SHP77 treated with DMSO at 0.1 percent for 48 hours (cell line): ENCODE measurements at places on chromosomes 2 and 18.

GRCh38 chr2:144515696-144516410 is 4.1 kb downstream of the ZEB2 start:
- DNase-seq: no peak

DNA sequence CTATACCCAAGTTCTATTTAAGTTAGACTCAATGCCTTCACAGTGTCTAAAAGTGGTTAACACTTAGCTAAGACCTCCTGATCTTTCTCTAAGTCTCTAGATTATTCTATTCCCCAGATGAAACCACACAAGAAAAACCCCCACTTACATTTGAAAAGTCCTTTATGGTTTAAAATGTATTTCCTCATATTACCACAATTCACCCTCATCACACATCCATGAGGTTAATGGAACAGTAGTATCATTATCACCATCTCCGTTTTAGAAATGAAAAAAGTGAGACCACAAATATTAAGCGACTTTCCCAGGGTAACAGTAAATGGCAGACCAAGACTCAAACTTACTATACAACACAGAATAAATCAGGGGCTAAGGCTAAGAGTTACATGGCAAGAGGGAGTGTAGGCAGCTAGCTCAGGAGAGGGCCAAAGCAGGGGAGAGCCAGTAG is 28.6 kb downstream of the EPG5 start:
- DNase-seq: no peak

DNA sequence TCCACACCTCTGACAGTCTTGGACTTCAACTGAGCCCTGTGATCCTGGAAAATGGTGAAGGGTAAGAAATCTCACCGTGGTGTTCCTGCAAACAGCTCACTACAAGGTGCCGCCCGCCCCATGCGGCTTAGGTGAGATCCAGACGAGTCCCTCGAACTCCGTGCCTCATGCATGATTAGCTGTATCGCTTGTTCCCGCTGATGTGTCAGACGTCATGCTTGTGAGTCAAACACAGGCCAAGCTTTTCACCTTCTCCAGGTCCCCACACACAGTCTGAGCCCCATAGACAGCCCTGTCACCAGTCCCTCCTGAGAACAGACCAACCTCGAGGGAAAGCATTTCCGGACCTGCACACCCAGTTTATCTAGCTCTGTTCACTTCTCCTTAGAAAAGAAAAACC is 740.5 kb downstream of the GALR1 start:
- no peak for DNase-seq

DNA sequence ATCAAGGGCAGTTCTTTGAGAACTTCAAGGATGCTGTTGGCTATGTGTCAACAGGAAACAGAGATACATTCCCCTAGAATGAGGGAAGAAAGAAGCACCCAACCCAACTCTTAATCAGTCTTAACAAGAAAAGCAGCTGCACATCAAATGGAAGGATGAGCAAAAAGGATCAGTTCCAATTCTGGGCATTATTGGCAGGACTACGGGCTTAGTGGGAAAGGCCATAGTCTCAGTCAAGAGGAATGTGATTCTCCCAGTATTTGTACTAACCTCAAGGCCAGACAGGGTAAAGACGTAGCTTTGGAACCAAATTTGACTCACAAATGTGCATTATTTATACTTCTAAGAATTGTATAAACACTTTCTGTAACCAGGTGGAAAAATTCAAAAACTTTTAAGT is 18.2 kb downstream of the BMP10 start:
- DNase-seq: no peak

- no peak for DNase-seq
Observed at GRCh38 chr2:219868635-219869034, 241.2 kb downstream of the SLC4A3 start.

GRCh38 chr2:219688560-219689445 is 61.4 kb downstream of the SLC4A3 start:
- no peak for DNase-seq

DNA sequence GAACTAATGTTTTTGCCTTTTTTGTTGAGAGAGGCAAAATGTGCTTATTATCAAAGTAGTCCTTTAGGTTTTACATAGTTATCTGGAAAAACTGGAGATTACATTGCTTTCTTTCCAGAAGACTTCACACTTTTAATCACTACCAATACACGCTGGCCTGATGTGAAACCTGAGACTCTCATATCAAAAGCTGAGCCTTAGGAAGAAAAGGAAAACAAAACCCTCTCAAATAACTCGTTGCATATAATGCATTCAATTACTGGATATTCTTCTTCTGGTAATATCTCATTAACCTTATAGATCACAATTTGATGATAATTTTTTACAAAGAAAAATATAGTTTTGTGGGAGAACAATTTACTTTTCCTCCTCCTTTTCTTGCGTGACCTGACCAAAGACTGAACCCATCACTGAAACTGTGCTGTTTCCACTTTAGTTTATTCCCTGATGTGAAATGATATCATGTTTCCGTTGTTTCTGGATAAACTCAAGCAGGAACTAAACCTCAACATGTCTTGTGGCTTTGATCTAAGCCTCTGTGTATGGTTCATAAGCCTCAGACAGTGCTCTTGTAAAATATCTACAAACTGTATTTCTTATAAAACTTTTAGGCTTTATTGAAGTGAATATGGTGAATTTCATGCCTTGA is 332.4 kb downstream of the GULP1 start:
- no peak for DNase-seq

DNA sequence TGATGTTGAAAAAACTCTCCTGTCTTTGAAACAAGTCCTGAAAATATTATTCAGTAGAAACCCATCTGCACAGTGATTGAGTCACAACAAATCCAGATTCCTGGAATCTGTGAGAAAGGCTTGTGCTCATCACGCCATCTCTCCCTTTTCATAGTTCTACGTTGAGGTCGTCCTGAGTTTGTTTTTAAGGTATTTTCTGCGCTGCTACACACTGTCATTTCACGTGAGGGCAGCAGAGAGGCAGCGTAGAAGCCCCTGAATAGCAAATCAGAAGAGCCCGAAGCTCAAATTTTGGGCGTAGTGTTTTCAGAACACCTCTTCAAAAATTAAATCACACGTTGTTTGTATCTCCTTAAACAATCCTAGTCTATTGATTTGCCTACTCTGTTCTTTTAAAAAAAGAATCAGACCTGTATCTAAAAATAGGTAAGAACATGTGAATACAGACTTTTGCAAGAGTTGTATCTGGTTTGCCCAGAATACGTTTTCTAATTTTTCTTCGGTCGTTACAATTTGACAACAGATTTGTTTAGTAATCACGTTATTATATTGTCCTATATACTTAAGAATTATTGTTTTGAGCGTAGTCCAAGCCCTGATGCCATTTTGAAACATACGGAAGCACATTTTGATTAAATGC is 61.6 kb upstream of the SLC38A11 start:
- peak; percentile 20 for DNase-seq

DNA sequence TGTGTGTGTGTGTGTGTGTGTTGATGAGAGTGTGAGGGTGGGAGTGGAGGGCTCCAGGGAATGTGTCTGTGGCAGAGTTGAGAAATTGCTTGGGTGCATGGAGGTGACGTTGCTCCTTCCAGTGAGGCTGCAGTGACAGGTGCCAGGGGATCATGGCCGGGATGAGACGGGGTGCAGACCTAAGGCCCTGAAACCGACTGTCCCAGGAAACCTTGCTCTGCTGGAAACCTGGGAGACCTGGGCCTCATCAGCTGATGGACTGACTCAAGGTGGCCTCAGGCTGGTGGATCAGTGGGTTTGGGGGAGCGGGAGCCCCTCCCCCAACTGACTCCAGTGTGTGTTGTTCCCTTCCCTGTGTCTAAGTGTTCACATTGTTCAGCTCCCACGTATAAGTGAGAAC is 56.6 kb downstream of the INHBB start:
- no peak for DNase-seq

GRCh38 chr18:49177812-49178211 is 227.0 kb upstream of the SMAD7 start:
- no peak for DNase-seq

DNA sequence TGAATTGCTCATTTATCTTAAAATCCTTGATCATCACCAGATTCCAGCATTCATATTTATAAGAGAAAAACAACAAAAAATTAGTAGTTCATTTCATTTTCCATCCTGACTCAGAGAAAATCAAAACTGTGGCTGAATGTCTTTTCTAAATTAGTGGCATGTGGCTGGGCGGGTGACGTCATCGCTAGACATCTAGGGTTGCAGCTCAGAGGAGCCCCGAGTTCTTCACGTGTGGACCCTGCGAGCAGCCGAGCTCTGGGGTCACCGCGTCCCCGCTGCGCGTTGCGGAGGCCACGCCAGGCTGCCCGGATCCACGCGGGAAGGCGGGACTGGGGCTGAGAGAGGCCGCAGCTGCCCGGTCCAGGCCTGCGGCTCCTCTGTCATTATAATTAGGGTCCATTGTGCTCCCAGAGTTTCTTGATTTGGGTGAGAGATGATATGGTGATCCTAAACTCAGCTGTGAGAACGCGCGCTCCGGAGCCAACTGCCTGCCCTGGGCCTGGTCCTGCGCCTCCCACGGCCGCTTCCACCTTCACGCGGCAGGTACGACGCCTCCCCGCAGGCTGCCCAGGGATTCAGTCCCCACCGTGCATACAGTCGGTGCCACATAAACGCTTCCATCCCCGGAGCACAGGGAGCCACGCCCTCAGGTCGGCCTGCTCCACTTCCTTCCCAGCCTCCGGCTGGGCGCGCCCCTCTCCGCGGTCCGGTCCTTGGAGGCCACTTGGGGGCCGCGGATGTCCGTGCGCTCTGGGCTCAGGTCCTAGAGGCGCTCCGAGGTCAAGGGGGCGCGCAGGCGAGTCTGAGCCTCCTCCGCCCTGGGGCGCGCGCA is 56.5 kb downstream of the TMEM18 start:
- no peak for DNase-seq

DNA sequence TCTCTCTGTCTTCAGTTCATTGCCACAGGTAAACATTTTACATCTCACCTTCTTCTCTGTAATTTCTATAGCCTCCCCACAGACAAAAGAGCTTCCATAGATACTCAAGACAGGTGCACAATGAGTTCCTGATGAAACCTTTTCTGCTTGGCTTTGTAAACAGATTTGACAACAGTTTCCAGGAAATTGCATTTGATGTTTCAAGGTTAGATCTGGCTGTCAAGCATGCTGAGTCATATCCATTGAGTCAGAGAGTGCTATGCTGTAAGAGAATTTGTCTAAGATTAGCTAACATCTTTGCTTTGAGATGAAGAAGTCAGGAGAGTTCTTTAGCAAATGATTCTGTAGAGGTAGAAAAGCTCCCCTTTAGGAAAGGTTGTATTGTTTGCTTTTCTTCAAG is 40.6 kb upstream of the MAP2 start:
- no peak for DNase-seq

GRCh38 chr2:125224830-125225229 is 1199.7 kb downstream of the CNTNAP5 start:
- DNase-seq: peak; percentile 10

GRCh38 chr18:35231052-35231451 is 9.8 kb upstream of the ZNF397 start:
- peak; percentile 66 for DNase-seq

GRCh38 chr18:23580677-23581367 is 5.5 kb downstream of the NPC1 start:
- no peak for DNase-seq

- DNase-seq: no peak
Observed at GRCh38 chr2:181894381-181894780, 2.9 kb downstream of the ITPRID2 start.

GRCh38 chr2:73972846-73973245 is 11.9 kb upstream of the TET3 start:
- DNase-seq: no peak

DNA sequence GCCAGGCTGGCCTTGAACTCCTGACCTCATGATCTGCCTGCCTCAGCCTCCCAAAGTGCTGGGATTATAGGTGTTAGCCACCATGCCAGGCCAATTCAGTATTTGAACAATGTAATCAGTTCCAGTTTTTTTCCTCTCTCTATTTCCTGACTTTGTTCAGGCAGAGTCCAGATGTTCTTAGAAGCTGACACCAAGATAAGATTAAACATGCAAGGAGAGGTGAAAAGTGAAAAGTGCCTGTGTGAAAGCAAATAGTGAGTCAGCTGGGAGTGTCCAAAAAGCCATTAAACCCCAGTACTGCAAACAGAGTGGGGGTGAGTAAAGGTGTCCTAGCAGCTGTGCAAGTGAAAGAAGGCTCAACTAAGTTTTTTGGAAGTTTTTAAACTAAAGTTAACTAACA is 231.5 kb downstream of the PTH2R start:
- DNase-seq: no peak

DNA sequence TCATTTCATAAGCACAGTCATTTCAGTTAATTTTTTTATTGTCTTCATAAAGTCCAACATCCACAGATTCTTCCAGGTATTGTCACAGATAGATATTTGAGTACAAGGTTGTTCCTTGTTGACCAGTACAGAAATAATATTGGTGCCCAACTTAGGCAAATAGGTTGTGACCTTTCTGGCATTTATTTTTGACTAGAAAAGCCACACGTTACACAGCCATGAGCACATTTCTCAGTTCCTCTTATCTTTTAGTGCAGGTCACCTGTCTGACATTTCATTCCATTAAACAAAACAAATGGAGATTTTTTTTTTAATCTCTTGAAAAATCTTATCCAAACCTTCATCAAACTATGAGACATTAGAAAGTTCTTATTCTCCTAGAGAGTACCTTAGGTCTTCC is 428.8 kb downstream of the ZNF521 start:
- DNase-seq: no peak

DNA sequence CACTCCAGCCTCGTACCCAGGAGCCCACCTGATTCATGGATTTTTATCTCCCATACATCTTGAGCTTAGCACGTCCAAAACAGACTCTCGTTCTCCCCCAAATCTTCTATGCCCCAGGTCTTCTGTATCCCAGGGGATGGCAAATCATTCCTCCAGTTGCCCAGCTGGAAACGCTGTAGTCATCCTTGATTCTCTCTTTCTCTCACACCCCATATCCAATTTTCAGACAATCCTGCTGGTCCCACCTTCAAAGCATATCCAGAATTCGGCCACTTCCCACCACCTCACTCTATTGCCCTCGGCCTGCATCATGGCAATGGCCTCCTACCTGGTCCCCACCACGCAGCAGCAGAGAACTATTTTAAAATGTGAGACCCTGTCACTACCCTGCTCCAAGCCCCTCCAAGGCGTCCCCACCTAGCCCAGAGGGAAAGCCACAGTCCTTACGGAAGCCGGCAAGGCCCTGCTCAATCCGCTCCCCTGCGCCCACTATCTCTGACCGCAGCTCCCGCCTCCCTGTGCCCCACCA is 1.4 kb upstream of the GRHL1 start:
- no peak for DNase-seq

- DNase-seq: no peak
Observed at GRCh38 chr2:42787788-42788477, 4.5 kb downstream of the HAAO start.

GRCh38 chr2:132664096-132664495 is 5.9 kb downstream of the LYPD1 start:
- DNase-seq: no peak

GRCh38 chr18:45844938-45845337 is 19.5 kb downstream of the SIGLEC15 start:
- DNase-seq: no peak

DNA sequence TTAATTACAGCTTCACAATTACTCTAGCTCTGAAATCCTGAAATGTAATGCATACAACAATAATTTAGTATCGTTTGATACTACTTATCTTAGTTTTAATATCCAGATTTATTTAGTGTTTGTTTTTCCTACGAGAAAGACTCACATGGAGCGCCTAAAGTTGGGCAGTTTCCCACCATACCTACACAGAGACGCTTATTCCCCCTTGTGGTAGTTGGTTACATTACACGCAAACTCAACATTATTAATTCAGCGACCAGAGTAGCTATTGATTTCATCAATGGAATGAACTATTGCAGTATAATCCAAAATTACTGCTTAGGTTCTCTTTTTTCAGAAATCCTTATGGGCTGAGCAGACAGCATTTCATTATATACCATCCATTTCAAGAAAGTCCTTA is 164.0 kb upstream of the REG3G start:
- DNase-seq: no peak
